Skeletal muscle cell (primary cell): ENCODE measurements at places on chromosomes 7 and 10.

DNA sequence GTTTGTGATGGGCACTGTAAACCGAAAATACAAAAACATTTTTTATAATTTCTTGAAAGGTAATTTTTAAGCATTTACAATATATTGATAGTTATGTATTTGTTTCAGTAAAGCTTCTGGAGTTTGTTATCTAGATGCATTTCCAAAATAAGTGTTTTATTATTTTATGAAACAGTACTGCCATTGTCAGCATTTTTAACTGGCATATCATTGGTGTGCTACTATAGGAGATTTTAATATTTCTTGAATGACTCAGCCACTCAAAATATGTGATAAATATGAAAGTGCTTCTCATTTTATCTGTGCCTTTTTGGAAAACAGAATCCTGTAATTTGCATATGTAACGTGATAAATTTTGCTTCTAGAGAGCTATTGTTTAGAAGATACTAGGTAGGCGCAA is 97.9 kb downstream of the ANKIB1 start:
- DNase-seq, result no peak

GRCh38 chr7:134328900-134329299 is 12.2 kb upstream of the SLC35B4 start:
- no peak for DNase-seq

GRCh38 chr7:127900141-127900540 is 131.1 kb downstream of the LRRC4 start:
- no peak for DNase-seq

GRCh38 chr10:116209781-116210180 is 63.2 kb downstream of the GFRA1 start:
- DNase-seq, result no peak

DNA sequence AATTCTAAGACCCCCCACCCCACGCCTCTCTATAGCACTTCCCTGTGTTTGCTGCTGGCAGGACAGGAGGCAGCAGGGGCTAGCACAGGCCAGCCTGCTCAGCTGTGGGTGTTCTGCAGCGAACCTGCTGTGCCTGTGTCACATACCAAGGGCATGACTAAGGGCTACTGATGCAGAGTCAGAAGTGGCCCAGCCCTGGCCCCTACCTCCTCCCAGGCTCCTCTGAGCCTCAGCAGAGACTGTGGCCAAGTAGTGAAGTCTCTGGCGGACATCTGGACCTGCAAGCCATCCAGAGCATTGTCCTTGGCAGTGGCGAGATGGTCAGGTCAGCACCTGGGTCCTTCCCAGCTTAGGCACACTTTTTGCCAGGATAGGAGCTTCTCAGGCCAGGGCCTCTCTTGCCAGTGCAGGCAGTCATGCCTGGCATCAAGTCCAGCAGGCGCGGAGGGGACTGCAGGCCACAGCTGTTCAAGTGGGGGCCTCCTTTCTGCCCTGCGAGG is 116.3 kb upstream of the RET start:
- DNase-seq, result no peak

DNA sequence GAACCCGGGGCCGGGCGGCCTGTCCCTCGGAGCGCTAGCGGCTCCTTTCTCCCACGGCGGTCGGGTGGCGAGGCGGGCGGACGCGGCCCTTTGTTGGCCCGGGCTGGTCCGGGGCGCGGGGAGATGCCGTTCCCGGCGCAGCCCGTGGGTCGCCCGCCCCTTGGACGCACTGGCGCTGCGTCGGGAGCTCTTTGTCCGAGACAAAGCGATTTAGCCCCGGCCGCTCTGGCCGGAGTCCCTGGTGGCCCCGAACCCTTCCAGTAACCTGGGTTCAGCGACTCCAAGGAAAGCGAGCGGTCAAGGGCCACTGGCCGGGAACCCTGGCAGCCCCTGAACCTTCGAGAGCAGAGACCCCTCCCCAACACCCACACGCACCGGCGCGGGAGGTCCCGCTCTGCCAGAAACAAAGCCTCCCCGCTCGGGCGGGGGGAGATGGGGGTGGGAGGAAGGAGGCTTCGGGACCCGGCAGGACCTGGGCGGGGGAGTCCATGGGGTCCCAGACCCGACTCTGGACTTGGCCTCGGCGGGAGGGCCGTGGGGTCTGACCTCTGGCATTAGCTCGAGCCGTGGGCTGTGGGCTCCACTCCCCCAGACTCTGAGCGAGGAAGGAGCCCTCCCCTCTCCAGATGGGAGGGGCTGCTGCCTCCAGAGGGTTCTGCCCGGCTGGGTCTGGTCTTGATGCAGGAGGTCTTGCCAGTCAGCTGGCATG is 836 bp downstream of the DPYSL4 start:
- no peak for DNase-seq

- DNase-seq, result peak; percentile 86
Observed at GRCh38 chr7:132783824-132784223, 207.6 kb upstream of the PLXNA4 start.

- DNase-seq, result no peak
Observed at GRCh38 chr7:105519353-105519752, 2.7 kb downstream of the PUS7 start.

DNA sequence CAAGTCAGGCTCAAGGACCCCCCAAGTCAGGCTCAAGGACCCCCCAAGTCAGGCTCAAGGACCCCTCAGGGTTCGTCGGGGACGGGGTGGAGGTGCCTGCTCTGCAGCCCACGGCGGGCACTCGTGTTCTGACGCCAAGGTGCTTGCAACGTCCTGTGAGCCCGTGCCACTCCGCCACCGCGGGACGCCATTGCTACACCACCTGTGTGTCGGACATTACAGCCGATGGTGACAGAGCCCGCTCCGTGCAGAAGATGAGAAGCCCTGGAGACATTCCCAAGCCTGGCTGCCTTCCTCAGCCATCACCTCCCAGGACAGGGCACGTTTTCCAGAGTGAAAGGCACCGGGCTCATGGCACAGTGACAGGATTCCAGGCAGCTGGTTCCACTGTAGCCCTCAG is 97.7 kb upstream of the DNAAF5 start:
- DNase-seq, result no peak

GRCh38 chr10:77784856-77785255 is 141.7 kb downstream of the DLG5 start:
- peak; percentile 74 for DNase-seq

- no peak for DNase-seq
Observed at GRCh38 chr7:82284936-82285519, 158.5 kb downstream of the CACNA2D1 start.

DNA sequence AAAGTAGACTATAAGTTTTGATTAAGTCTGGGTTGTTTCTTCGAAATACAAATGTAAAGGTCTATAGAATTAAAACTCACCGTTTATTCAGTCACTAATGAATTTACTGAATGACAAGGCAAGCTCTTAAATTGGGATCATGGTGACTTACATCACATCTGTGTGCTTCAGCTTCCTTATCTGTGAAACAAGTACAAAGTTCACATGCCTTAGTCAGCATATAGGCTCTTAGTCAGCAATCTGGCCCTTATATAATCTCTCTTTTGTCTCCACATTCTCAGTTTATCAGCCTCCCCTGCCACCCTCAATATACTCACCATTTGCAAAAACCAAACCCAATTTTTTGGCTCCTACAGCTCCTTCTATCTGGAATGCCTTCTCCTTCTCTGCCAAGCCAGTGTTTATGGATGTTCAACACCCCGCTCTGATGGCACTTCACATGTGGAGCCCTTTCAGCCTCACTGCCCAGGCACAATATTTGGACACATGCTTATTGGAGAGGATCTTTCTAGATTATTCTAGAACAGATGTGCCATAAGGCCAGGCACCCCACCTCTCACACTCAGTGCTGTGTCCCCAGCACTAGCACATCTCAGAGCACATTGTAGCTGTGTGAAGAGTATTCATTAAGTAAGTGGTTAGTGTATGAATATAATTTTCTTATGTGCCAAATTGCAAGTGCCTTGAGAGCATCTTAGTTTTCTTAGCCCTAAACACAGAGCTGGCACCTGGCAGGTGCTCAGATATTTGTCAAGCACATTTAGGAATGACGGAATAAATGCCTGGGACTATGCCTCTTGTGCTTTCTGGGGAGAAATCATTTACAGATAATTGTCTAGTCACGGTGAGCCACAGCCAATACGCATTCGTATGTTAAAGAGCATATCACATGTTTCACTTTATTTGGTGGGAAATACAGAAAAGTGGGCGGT is 9.8 kb upstream of the LAMB1 start:
- no peak for DNase-seq

DNA sequence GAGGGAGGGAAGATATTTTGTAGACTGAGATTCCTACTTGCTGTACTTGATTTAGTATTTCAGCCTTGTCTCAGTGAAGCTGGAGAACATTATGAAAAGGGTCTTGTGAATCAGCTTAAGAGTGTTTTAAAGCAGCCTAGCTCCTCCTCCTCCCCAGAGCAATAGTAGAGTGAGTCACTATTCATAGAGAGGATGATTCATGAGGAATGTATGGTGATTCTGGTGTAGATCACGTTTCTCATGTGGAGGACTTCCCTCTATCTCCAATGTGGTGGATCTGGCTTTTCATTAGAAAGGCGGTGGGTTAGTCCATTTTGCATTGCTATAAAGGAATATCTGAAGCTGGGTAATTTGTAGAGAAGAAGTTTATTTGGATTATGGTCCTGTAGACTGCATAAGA is 340.1 kb upstream of the CHRM2 start:
- DNase-seq, result peak; percentile 31

GRCh38 chr10:34821587-34822585 is 6.8 kb upstream of the PARD3 start:
- DNase-seq, result no peak

DNA sequence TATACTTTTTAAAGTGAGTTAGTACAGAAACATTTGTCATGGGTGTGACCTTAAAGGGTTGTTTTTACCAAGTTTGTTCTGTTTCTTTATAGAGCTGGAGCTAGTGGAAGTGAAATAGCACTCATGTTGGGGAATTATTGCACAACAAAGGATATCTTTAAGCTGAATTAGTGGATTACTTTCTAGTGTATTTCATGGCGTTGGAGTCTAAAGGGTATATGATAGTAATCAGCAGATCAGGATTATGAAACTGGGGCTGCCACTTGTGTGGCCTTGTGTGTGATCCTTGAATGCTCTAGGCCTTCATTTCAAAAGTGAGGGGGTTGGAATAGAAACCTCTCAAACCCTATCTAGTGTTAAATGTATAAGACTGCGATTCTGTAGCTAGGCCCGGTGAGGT is 123.6 kb downstream of the LYZL1 start:
- DNase-seq, result no peak

DNA sequence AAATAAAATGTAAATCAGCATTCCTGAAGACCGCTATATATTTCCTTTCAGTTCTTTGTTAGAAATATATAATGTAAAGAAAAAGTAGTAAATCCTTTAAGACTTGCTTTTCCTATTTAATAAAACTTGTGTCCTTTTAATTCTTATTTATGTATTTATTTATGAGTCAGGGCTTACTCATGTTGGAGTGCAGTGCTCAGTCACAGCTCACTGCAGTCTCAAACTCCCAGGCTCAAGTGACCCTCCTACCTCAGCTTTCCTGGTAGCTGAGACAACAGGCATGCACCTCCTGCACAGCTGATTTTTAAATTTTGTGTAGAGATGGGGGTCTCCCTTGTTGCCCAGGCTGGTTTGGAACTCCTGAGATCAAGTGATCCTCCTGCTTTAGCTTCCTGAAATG is 724.5 kb downstream of the ANKRD7 start:
- no peak for DNase-seq
